Mesendoderm (in vitro differentiated cells): ENCODE measurements at places on chromosomes 5 and 9.

DNA sequence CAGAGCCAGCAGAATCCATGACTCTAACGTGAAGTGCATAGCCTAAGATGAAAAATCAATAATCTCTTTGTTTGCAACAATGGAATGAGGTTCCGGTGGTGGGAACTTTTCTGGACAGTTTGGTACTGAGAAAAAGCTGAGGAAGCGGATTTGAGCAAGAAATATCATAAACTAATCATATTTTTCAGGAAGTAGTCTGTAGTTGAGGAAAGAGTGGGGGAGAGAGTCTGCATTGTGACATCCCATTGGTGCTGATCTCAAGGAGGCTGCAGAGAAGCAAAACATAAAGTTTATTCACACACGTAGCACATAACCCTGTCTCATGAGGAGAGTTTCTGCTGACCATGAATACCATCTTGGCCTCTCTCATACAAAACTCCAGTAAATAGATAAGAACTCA, 15.8 kb upstream of the FCHO2 start:
- DNase-seq, result no peak
- H3K4me1 ChIP-seq, result no peaks in the 10 kb centered on the region
- H3K4me3 ChIP-seq, result no peak overlapping the region
- no peak overlapping the region for H3K27ac ChIP-seq

DNA sequence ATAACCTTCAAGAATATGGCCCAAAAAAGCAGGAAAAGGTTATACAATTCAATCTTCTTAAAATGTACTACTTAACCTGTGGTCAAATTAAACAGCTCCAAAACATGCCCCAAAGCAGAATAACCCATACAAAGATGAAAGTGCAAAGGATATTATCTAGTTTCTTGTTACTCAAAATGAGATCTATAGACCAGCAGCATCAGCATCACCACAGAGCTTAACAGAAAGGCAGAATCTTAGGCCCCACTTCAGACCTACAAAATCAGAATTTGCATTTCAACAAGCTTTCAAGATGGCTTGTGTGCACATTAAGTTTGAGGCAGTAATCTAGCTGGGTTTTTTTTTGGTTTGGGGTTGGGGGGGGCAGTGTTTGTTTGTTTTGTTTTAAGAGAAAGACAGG, 54.0 kb downstream of the SCAI start:
- H3K27me3 ChIP-seq, result no peaks in the 10 kb centered on the region
- no peak for DNase-seq
- no peak overlapping the region for H3K27ac ChIP-seq
- no peak overlapping the region for H3K4me3 ChIP-seq

DNA sequence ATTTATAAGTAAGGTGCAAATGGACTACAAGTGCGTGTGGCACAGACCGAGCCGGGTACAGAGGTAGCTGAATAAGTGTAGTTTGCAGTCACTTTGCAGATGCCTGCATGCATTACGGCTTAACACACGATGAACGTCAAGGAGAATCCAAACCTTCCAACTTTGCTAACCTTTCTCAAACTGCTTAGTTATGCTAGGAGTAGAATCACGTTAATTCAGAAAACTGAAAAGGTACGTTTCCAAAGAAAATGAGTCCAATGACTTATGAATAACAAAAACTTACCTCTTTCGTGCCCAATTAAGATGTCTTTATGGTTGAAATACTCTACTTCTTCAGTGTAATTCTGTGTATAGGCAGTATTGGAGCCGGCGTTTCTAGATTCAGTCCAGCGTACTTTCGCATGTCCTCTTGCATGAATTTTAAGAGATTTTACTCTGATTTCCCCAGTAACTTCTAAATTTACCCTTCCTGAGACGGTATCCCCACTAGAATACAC, 539 bp downstream of the ARRDC3 start:
- H3K36me3 ChIP-seq, result no peaks in the 10 kb centered on the region
- no peak overlapping the region for H3K27ac ChIP-seq
- no peaks in the 10 kb centered on the region for H3K27me3 ChIP-seq

GRCh38 chr5:154943527-154943926, 2.7 kb downstream of the MRPL22 start:
- no peak overlapping the region for H3K4me3 ChIP-seq
- H3K4me1 ChIP-seq, result no peaks in the 10 kb centered on the region
- no peak for DNase-seq
- no peaks in the 10 kb centered on the region for H3K27me3 ChIP-seq

- no peaks in the 10 kb centered on the region for H3K36me3 ChIP-seq
- H3K4me1 ChIP-seq, result peaks cover 2% of the 10 kb centered on the region
- H3K4me3 ChIP-seq, result no peak overlapping the region
- H3K27me3 ChIP-seq, result no peaks in the 10 kb centered on the region
- DNase-seq, result no peak
- no peak overlapping the region for H3K27ac ChIP-seq
Observed at GRCh38 chr9:22052376-22052945, 43.4 kb upstream of the CDKN2B start.

- no peak overlapping the region for H3K27ac ChIP-seq
- no peak overlapping the region for H3K4me3 ChIP-seq
- H3K36me3 ChIP-seq, result no peaks in the 10 kb centered on the region
- H3K27me3 ChIP-seq, result no peaks in the 10 kb centered on the region
Observed at GRCh38 chr5:2111569-2112105, 228.9 kb upstream of the IRX4 start.

- no peak for DNase-seq
- H3K4me1 ChIP-seq, result no peaks in the 10 kb centered on the region
- no peak overlapping the region for H3K4me3 ChIP-seq
- no peaks in the 10 kb centered on the region for H3K27me3 ChIP-seq
- H3K36me3 ChIP-seq, result no peaks in the 10 kb centered on the region
Observed at GRCh38 chr9:89879701-89880100, 274.9 kb downstream of the GADD45G start.

DNA sequence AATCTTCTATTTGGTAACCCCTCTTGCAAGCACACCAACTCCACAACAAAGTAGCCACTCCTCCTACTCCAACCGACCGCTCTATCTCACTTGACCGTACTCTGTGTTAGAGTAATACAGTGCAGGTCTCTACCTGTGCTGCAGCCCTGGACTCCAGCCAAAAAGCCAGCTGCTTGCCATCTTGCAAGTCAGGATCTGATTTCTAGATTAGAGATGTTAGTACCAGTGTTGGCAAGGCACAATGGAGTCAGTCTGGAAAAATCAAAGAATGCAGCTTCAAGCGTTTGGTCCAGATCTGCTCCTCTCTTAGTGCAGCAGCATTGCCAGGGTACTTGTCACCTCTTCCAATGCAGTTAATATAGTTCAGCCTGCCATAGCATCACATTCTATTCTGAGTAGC, 477.6 kb downstream of the ZSWIM6 start:
- no peaks in the 10 kb centered on the region for H3K4me1 ChIP-seq
- H3K27me3 ChIP-seq, result no peaks in the 10 kb centered on the region

DNA sequence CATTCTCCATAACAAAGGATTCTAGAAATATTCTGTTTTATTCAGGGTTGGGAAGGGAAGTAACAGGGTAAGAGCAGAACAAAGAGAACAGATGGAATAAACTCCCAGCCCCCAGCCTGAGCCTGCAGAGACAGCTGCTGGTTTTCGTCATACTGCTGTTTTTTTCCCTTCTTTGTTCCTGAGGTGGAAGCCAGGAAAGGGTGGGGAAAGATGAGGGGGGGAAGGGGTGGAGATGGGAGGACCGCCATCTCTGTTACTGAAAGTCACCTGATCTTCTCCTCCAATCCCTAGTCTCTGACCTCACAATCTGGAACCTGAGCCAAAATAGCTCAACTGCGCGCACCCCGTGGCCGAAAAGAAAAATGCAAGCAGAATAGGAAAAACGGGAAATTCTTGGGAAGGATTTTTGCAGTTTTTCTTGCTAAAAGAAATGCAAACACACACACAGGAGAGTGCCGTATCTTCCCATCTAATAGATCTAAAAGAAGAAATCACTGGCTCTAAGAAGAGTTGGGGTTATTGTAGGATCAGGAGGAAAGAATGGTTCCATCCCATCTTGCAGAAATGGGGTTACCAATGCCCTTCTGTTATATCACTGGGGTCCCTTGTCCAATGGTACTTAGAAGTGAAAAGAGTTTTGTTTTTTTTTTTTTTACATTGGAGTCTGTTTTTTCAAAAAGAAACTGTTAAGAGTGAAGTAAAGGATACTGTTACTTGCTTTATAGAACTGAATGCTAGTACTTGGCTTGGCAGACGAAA, 57.9 kb downstream of the DIAPH1 start:
- H3K27me3 ChIP-seq, result no peaks in the 10 kb centered on the region
- no peak overlapping the region for H3K27ac ChIP-seq
- H3K4me1 ChIP-seq, result no peaks in the 10 kb centered on the region
- peaks cover 2% of the 10 kb centered on the region for H3K36me3 ChIP-seq
- DNase-seq, result peak; percentile 99
- H3K4me3 ChIP-seq, result no peak overlapping the region

DNA sequence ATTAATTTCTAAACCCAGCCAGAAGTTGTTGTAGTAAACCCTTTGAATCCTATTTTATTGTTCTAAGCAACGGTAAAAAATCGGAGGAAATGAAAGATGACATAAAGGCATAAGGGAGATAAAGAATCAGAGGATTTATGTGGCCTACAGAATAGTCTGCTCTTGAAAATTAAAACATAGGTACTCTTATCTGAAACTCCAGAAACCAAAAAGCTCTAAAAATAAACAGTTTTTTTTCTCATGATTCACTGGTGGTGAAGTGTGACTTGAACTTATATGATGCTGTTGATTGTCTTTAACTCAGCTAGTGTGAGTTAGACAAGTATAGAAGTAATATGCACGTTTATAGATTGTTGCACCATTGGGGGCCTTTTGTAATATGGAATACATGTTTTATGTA, 80.3 kb downstream of the HSD17B4 start:
- H3K27me3 ChIP-seq, result no peaks in the 10 kb centered on the region
- H3K36me3 ChIP-seq, result no peaks in the 10 kb centered on the region
- H3K27ac ChIP-seq, result no peak overlapping the region
- DNase-seq, result no peak

DNA sequence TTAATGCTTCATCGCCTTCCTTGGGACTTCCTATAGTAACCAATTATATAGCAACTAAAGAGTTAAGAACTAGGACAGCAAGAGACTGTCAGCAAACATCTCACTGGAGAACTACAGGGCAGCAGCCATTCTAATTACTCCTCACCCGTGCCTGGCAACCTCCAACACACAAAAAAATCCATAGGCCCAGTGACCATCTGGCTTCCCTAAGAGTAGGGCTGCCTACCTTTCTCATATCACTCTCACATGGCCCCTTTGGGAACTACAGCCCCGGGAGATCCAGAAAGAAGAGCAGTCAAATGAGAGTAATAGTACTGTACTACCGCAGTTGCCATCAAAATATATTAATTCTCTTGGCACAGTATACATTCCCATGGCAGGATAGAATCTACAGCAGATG, 5.7 kb downstream of the DCAF10 start:
- no peaks in the 10 kb centered on the region for H3K27me3 ChIP-seq
- no peak overlapping the region for H3K4me3 ChIP-seq
- peak; percentile 8 for DNase-seq
- H3K36me3 ChIP-seq, result no peaks in the 10 kb centered on the region

GRCh38 chr5:99248066-99248465, 319.3 kb upstream of the CHD1 start:
- peaks cover 2% of the 10 kb centered on the region for H3K4me1 ChIP-seq
- H3K27ac ChIP-seq, result no peak overlapping the region
- DNase-seq, result peak; percentile 47
- no peaks in the 10 kb centered on the region for H3K36me3 ChIP-seq

GRCh38 chr5:52283221-52283620, 504.5 kb upstream of the ITGA1 start:
- no peaks in the 10 kb centered on the region for H3K4me1 ChIP-seq
- no peak overlapping the region for H3K4me3 ChIP-seq
- DNase-seq, result no peak
- H3K27ac ChIP-seq, result no peak overlapping the region
- no peaks in the 10 kb centered on the region for H3K27me3 ChIP-seq

- H3K27me3 ChIP-seq, result no peaks in the 10 kb centered on the region
- no peak for DNase-seq
- H3K36me3 ChIP-seq, result no peaks in the 10 kb centered on the region
- H3K27ac ChIP-seq, result no peak overlapping the region
Observed at GRCh38 chr5:7970816-7971215, 101.9 kb downstream of the MTRR start.

GRCh38 chr9:133696071-133696472, 42.1 kb downstream of the SARDH start:
- no peaks in the 10 kb centered on the region for H3K4me1 ChIP-seq
- no peaks in the 10 kb centered on the region for H3K36me3 ChIP-seq
- no peak overlapping the region for H3K27ac ChIP-seq
- H3K27me3 ChIP-seq, result no peaks in the 10 kb centered on the region
- no peak for DNase-seq

DNA sequence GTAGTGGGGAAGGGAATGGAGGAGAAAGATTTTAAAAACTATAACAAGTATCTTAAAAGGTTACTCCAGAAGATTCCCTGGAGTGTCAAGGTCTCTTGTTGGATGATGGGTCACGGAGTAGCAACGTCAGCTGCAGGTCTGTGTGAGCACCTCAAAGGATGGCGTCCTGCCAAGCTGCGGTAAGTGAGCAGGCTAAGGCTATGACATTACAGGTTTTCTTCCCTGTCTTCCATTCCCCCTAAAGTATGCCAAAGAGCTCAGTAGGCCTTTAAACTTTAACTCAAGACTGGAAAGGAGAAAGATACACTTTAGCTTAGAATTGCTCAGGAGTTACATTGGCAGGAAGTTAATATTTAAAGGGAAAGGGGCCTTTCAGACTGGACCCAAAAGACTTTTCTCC, 17.5 kb downstream of the SPOCK1 start:
- DNase-seq, result no peak
- no peak overlapping the region for H3K27ac ChIP-seq
- no peaks in the 10 kb centered on the region for H3K36me3 ChIP-seq
- H3K27me3 ChIP-seq, result no peaks in the 10 kb centered on the region
- H3K4me3 ChIP-seq, result no peak overlapping the region
- H3K4me1 ChIP-seq, result no peaks in the 10 kb centered on the region

- DNase-seq, result peak; percentile 8
- H3K4me1 ChIP-seq, result no peaks in the 10 kb centered on the region
- H3K4me3 ChIP-seq, result no peak overlapping the region
- no peak overlapping the region for H3K27ac ChIP-seq
Observed at GRCh38 chr5:76099286-76099702, 16.1 kb downstream of the SV2C start.

DNA sequence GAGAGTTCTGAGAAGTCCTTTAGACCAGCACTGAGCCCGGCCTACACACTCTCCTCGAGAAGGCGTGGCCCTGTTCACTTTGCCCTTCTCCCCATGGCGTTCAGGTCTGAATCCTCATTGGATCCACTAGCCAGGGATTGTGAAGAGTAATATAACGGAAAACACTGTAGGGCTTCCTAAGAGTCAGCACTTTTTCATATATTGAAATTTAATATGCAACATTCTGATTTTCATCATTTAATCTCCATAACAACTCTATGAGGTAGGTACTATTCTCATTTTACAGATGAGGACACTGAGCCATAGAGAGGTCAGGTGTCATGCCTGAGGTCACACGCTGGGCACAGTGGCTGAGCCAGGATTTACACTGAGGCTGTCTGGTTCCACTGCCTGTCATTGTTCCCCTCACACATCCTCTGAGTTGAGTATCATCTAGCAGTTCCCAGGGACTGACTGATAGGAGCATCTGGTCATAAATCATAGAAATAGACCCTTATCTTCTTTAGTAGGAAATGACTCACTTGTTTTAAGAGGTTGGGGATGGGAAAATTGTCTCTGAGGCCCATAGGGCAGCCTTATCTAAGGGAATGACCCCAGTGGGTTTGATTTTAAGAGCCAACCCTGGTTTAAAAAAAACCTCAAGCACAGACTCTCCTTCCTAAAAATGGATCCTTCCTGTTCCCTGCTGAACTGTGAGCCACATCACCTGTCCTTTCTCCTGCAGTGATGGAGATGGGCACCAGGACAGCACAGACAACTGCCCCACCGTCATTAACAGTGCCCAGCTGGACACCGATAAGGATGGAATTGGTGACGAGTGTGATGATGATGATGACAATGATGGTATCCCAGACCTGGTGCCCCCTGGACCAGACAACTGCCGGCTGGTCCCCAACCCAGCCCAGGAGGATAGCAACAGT, 41.2 kb downstream of the THBS4 start:
- H3K4me3 ChIP-seq, result no peak overlapping the region
